Stimulated activated CD8-positive, alpha-beta memory T cell treated with anti-CD3 and anti-CD28 coated beads, Interleukin-2, amount 100 ng/mL, for 1 hour (primary cell): ENCODE measurements at places on chromosomes 3 and 15.

GRCh38 chr3:197378985-197379718, 80.7 kb upstream of the DLG1 start:
- no peak for DNase-seq

DNA sequence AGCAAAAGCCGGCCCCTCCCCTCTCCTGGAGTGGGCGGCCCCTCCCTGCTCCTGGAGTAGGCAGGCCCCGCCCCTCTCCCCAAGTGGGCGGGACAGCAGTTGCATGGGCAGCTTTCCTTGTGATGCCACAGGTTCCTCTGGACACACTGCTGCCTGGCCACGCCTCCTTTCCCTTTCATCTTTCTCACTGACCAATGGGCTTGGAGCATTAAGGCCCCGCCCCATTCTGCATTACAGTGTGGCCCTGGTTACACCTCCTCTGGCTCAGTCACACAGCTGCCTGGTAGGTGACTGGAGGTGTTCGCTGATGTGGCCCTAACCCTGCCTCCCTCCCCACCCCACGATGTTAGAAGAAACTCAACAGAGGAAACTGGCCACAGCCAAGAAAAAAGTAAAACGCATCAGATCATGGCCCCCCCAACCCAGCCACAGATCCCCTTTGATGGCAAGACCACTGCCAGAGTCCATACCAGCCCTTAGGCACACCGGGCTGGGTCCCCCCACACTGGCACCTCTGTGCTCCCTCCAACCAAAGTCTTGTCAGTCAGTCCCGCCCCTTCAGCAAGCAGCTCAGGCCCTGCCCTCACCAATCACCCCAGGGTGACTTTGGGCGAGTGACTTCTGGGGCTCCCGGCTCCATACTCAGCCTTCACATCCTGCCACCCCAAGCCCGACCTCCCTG, 84.3 kb downstream of the ADAMTS7 start:
- no peak for DNase-seq

- DNase-seq = peak; percentile 12
Measured at GRCh38 chr3:109023656-109024254, 70.1 kb upstream of the GUCA1C start.

GRCh38 chr3:37985637-37986320, 4.8 kb upstream of the VILL start:
- DNase-seq = no peak

DNA sequence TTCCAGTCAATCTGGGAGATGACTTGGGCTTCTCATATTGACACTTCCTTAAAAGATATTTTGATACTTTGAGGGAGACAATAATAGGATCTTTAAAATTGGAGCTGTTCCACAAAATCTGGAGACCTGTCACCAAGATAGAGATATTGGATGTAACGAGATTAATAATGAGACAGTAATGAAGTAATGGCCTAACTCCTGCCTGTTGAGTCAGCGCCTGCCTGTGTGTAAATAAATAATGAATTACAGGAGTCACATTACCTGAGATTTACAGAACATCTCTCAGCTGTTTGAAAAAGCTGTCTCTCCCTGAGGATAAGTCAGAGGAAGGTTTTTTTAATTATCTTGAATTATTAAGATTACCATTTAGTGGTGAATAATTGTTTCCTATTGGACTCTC, 43.8 kb upstream of the MITF start:
- no peak for DNase-seq

GRCh38 chr3:11172096-11172690, 17.9 kb downstream of the HRH1 start:
- no peak for DNase-seq

GRCh38 chr15:27935328-27935727, 163.8 kb downstream of the OCA2 start:
- DNase-seq = no peak

GRCh38 chr3:52290596-52291507, 3.2 kb downstream of the GLYCTK start:
- DNase-seq = no peak

DNA sequence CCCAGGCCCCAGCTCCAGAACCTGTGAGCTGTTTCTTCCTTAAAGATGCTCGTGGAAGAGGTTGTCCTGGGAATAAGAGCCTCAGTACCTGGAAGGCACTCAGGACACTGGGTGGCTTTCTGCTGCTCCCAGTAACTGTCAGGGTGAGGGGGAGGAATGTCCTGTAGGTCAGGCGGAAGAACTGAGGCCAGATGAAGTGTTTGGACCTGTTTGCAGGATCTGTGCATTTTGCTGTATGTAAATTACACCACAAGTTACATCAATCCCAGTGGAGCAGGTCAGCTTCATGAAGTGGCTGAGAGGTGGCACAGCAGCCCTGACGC, 27.1 kb downstream of the HDAC11 start:
- DNase-seq = no peak

- DNase-seq = no peak
Measured at GRCh38 chr3:160545504-160545871, 19.9 kb downstream of the KPNA4 start.

DNA sequence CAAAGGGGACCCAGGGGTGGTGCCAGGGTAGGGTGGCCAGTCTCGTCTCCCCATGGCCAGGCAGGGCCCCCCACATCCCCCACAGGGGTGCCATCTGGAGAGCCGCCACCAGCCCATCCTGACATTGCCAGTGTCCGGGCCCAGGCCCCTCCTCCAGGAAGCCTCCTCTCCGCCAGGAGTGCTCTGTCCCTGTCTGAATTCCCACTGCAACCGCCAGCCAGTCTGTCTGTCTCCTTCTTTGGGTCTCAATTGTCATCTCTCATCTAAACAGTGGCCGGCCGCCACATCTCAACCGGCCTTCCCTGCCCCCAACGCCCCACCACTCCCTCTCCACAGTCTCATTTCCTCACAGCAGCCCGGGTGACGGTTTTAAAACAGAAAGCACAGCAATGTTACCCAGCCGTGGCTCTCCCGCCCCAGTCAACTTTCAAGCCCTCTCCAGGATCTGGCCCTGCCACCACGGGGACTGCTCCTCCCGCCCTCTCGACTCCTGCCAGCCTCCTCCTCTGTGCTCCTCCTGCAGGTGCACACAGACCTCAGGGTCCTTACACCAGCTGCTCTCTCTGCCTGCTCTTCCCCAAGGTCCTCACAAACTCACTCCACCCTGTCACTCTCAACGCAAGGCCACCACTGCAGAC, 57.0 kb downstream of the IQSEC1 start:
- no peak for DNase-seq

GRCh38 chr3:170033489-170033888, 4.3 kb upstream of the GPR160 start:
- DNase-seq = no peak

GRCh38 chr3:105686278-105686897, 182.4 kb downstream of the CBLB start:
- no peak for DNase-seq

DNA sequence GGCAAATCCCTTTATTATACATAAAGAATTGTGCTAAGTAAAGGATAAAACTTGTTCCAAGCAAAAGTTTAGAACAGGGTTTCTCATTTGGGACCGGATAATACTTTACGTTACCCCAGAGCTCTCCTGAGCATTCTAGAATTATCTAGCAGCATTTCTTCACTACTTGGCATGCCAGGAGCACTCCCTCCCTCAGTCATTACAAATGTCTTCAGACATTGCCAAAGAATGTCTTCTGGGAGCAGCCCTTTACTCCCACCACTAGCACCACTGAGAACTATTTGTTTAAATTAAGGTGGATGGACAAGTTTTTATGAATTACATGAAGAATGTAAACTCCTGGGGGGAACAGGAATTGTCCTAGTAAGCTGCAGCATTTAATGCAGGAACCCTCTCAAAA, 516.4 kb downstream of the GBE1 start:
- DNase-seq = no peak

DNA sequence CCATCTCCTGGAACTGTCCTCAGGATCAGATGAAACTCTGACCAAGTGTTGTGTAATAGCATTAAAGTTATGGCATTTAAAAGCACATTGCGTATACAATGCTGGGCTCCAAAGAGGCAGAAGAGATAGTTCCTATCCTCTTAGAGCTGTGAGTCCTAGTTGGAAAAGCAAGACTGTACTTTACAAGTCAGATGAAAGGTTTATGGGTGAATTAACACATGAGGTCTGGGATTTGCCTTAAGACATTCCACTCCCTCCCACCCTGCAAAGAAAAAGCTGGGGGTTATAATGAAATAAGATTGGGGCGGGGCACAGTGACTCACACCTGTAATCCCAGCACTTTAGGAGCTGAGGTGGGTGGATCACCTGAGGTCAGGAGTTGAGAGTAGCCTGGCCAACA, 35.6 kb downstream of the SNAPC5 start:
- no peak for DNase-seq

- DNase-seq = no peak
Measured at GRCh38 chr3:194939949-194940770, 254.5 kb downstream of the FAM43A start.

GRCh38 chr3:32614956-32615355, 44.3 kb upstream of the DYNC1LI1 start:
- DNase-seq = no peak

- no peak for DNase-seq
Measured at GRCh38 chr3:156620260-156620659, 54.1 kb upstream of the TIPARP start.
